ENCODE measurements at places on chromosomes 4 and X. TPM values are rescaled to one million over a fixed set of nuclear protein-coding genes. Genes with fewer than 3 reads are reported as not detected.
A peak's percentile ranks its signal among the peaks of the same experiment; 100 is the strongest.

DNA sequence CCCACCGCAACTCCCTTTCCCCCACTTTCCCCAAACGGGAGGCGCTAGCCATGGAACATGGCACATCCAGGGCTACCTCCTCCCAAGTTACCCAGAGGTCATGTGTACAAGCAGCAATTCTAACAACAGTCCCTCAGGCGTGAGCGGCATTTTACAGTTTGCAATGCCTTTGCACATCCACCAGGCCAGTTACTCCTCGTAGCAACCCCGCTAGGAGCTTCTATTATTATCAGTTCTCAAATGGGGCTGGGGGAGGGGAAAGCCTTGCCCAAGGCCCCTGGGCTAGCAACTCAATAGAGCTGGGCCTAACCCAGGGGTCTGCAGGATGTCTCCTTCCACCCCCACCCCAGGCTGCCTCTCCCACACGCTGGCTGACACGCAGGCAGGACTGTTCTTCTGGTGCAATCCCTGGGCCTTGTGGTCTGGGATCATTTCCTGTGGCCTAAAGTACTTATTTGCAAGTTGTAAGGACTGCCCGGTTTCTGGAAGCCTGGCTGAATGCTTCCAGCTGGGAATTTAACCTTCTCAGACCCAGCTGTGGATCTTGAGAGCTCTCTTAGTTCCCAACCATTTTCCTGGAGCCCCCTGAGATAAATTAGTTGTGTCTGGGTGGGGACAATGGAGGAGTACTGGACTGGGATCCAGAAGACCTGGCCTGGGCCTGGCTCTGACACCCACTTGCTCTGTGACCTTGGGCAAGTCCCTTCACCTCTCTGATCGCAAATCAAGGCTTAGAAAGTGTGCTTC lies 27.7 kb downstream of the PJA1 start:
- no peak overlapping the region for H3K4me3 ChIP-seq
- H3K27me3 ChIP-seq, result peaks cover 13% of the 10 kb centered on the region
- H3K36me3 ChIP-seq, result no peaks in the 10 kb centered on the region
- H3K27ac ChIP-seq, result no peak overlapping the region
- no peaks in the 10 kb centered on the region for H3K4me1 ChIP-seq
- no peak for DNase-seq

GRCh38 chr4:142380052-142380602 lies 466.0 kb downstream of the INPP4B start:
- H3K27me3 ChIP-seq, result no peaks in the 10 kb centered on the region
- H3K4me1 ChIP-seq, result peaks cover 70% of the 10 kb centered on the region
- no peak for DNase-seq
- H3K36me3 ChIP-seq, result peaks cover 47% of the 10 kb centered on the region

DNA sequence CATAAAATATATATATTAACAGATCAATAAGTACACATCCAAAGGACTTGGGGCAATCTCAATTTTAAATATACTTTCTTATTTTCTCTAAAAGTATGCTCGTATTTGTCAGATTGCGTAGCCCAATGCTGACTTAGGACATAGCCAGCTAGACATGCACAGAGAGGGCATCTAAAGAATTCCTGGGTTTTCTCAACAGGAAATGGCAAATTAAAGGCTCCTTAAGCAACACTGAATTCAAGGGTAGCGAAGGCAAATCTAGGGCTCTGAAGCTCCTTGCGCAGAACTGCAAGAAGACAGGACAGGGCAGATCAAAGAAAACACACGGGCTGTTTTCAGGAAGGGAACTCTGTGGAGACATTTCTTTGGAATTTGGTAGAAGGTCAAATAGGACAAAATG lies 94.6 kb upstream of the FTHL17 start:
- no peak for DNase-seq
- H3K36me3 ChIP-seq, result no peaks in the 10 kb centered on the region
- peaks cover 2% of the 10 kb centered on the region for H3K27me3 ChIP-seq
- H3K4me1 ChIP-seq, result no peaks in the 10 kb centered on the region
- no peak overlapping the region for H3K27ac ChIP-seq

DNA sequence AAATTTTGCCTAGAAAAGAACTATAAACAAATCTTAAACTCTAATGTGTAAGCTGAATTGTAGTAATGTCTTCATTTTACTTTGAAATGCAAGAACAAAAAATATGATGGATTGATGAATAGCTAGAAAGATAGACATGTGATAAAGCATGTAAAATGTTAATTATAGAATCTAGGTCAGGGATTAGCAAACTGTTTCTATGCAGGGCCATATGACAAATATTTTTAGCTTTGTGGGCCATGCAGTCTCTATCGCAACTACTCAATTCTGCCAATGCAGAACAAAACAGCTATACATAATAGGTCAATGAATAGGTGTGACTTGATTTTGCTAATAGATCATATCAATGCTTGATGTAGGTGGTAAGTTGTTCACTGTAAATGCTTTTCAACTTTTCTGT lies 75.3 kb downstream of the TBCK start:
- peaks cover 1% of the 10 kb centered on the region for H3K4me1 ChIP-seq
- peaks cover 5% of the 10 kb centered on the region for H3K36me3 ChIP-seq
- no peak for DNase-seq
- H3K27ac ChIP-seq, result no peak overlapping the region
- no peak overlapping the region for H3K4me3 ChIP-seq

GRCh38 chr4:110193822-110194761 lies 4.3 kb downstream of the ELOVL6 start:
- H3K36me3 ChIP-seq, result peaks cover 10% of the 10 kb centered on the region
- DNase-seq, result peak; percentile 86
- no peaks in the 10 kb centered on the region for H3K27me3 ChIP-seq
- peaks cover 40% of the 10 kb centered on the region for H3K4me1 ChIP-seq
- peak overlapping the region; percentile 40 for H3K4me3 ChIP-seq
- H3K27ac ChIP-seq, result peak overlapping the region; percentile 48

DNA sequence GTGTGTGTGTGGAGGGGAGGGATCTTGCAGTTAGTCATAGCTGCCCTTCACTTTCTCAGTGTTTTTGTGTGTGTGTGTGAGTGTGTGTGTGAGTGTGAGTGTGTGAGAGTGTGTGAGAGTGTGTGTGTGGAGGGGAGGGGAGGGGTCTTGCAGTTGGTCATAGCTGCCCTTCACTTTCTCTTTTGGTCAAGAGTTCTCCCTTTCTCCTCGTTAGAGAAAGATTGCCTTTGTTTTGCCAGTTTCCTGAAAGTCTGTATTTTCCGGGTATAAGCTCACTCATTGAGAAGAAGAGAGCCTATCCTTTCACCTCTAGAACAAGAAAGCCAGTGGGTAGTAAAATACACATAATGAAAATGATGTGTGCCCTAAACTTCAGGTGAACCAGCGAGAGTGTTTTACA lies 75.2 kb upstream of the ENPP6 start:
- no peak for DNase-seq
- H3K27me3 ChIP-seq, result no peaks in the 10 kb centered on the region
- no peak overlapping the region for H3K4me3 ChIP-seq
- H3K4me1 ChIP-seq, result peaks cover 19% of the 10 kb centered on the region

- H3K4me1 ChIP-seq, result peaks cover 60% of the 10 kb centered on the region
- no peaks in the 10 kb centered on the region for H3K27me3 ChIP-seq
- no peak for DNase-seq
- H3K27ac ChIP-seq, result no peak overlapping the region
Observed at GRCh38 chrX:45757272-45757671, 556.6 kb upstream of the DIPK2B start.

- DNase-seq, result no peak
- no peak overlapping the region for H3K27ac ChIP-seq
- no peak overlapping the region for H3K4me3 ChIP-seq
Observed at GRCh38 chrX:133333154-133333750, 82.0 kb downstream of the GPC4 start.

The S100G gene
- total RNA-seq, result not detected

The C4orf54 gene
- not detected for total RNA-seq

GRCh38 chr4:41216294-41217019 lies 2.1 kb upstream of the APBB2 start:
- no peaks in the 10 kb centered on the region for H3K36me3 ChIP-seq
- peaks cover 71% of the 10 kb centered on the region for H3K27me3 ChIP-seq
- peak; percentile 59 for DNase-seq
- H3K4me3 ChIP-seq, result peak overlapping the region; percentile 72

DNA sequence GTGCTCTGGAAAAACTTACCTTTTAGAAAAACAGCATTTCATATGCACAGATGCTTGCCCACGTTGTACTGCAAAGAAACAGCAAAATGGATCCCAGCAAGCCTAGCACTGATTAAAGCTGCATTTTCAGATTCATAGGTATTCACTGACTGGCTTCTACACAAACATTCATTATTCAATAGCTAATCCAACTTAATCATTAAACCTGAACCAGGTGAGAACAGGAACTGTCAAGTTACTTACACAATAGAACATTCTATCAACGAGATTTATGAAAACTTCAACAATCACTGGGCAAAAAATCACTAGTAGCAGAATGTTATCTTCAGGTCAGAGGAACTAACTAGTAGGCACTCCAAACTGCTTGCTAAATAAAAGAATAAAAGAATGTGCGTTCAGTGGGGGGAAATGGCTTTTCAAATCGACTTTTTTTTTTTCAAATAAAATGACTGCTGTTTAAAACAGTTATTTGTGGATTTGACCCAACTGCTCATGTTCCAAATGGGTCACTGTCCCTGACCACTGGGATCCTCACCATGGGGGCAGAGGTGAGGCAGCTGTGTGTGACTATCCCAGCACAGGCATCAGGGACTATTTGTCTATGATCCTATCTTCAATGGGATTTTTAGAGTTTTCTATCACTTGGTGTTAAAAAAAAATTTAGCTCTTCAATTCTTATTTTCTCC lies 42.3 kb downstream of the STX18 start:
- no peak overlapping the region for H3K4me3 ChIP-seq
- H3K27ac ChIP-seq, result no peak overlapping the region
- peaks cover 13% of the 10 kb centered on the region for H3K4me1 ChIP-seq
- no peaks in the 10 kb centered on the region for H3K36me3 ChIP-seq
- no peaks in the 10 kb centered on the region for H3K27me3 ChIP-seq

DNA sequence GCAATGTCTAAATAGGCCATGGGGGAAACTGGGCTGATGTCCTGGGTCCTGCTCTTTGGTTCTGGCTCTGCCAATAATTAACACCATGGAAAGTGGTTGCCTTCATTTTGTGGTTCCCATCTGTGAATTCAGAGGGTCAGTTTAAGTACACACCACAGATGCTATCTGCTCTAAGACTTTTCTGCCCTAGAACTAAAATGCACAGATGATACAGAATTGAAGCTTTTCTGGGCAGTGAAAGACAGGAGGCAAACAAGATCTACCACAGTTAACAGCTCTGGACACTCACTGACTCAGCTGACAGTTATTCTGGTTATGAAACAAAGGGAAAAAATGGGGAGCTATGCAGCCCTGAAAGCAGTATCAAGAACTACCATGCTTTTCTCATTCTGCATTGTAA lies 37.3 kb downstream of the APBB2 start:
- peaks cover 6% of the 10 kb centered on the region for H3K27me3 ChIP-seq
- no peak for DNase-seq
- H3K27ac ChIP-seq, result no peak overlapping the region
- H3K4me1 ChIP-seq, result no peaks in the 10 kb centered on the region
- no peak overlapping the region for H3K4me3 ChIP-seq
- no peaks in the 10 kb centered on the region for H3K36me3 ChIP-seq

- no peak overlapping the region for H3K27ac ChIP-seq
- H3K4me1 ChIP-seq, result peaks cover 10% of the 10 kb centered on the region
Observed at GRCh38 chrX:9573282-9574106, 108.6 kb downstream of the TBL1X start.

The SSX4B gene
- not detected for total RNA-seq

DNA sequence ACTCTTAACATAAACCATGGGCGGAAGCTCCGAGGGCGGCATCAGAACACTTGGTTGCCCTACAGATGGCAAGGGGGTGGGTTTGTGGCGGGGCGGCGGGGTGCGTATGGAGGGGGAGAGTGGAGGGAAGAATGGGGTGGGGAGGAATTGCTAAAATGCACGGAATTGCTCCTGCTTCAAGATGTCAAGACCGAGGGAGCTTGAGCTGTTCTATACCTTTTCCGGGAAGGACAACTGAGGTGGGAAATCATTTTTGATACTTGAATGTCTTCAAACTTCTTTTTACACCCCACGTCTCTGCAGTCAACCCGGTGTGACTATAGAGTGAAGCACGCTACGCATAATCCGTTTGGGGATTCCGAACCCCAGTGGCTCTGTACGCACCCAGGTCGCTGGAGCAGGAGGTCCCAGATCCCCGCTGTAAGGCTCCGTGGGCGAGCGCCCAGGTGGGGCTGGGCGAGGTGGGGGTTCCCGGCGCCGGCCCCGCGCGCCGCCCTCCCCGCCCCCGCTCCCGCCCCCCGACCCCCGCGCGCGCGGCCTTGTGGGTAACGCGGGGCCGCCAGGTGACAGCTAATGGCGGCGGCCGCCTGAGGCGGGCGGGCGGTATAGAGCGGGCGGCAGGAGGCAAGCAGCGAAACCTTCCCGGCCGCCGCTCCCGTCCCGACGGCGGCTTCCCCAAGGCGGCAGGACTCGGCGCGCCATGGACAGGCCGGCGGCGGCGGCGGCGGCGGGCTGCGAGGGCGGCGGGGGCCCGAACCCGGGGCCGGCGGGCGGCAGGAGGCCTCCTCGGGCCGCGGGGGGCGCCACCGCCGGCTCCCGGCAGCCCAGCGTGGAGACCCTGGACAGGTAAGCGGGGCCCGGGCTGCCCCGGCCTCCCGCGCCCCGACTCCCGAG lies at the start of gene MTMR1:
MTMR1 (plus strand) TSS at position 566 of the 894 bp plus-strand sequence; CDS start at position 701, 135 bp downstream.
- peak within 1 kb of the TSS; percentile 99 for H3K27ac ChIP-seq

DNA sequence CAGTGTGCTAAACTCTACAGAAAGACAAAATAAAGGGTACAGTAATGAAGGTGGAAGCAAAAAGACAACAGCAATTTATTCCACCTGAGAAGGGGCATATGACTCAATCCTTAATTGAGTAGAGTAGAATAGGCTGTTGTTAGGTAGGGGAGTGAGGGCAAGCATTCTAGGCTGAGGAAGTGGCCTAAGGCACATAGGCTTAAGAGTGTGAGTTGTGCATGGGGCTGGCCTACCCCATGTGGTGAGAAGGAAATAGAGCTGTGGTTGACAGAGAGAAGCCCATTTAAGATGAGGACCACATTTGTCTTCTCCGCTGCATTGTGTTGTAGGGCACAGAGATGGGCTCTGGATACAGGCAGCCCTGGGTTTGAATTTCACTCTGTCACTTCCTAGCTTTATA lies 3.4 kb upstream of the ZCCHC18 start:
- H3K27ac ChIP-seq, result peak overlapping the region; percentile 46
- no peak overlapping the region for H3K4me3 ChIP-seq
- no peak for DNase-seq
- peaks cover 31% of the 10 kb centered on the region for H3K4me1 ChIP-seq
- H3K27me3 ChIP-seq, result peaks cover 3% of the 10 kb centered on the region

DNA sequence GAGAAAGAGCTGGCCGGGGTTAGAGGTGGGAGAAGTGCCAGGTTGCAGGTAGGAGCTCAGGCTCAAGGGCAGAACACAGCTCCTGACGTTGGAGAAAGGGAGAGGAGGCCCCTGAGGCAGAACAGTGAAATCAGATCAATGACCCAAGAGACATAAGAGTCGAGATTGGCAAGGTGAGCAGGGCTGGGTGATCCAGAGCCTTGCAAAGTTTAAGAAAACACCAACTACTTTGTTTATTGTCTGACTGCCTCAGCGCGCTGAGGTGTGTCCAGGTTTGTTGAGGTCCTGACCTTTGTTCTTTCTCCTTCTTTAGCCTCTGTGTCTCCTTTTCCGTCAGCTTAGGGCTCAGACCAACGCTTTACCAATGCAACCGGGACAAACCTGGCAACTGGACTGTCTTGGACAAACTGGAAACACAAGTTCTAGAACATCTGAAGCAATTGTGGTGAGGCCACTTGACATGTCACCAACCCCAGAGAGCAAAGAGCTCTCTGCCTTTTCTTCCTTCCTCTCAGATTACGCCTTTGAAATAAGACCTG lies 28.3 kb downstream of the CHRNA9 start:
- H3K4me3 ChIP-seq, result no peak overlapping the region
- H3K27ac ChIP-seq, result no peak overlapping the region
- H3K36me3 ChIP-seq, result no peaks in the 10 kb centered on the region
- H3K27me3 ChIP-seq, result no peaks in the 10 kb centered on the region

- H3K4me3 ChIP-seq, result peak overlapping the region; percentile 19
- peak overlapping the region; percentile 25 for H3K27ac ChIP-seq
- no peak for DNase-seq
- H3K27me3 ChIP-seq, result no peaks in the 10 kb centered on the region
- peaks cover 50% of the 10 kb centered on the region for H3K4me1 ChIP-seq
- peaks cover 77% of the 10 kb centered on the region for H3K36me3 ChIP-seq
Observed at GRCh38 chr4:142386449-142386848, 459.7 kb downstream of the INPP4B start.
